ENCODE measurements at places on chromosomes 12 and 14.

- H3K4me3 ChIP-seq: no peak overlapping the region
- H3K4me1 ChIP-seq: peaks cover 22% of the 10 kb centered on the region
- H3K27ac ChIP-seq: no peak overlapping the region
- no peak for DNase-seq
- H3K36me3 ChIP-seq: peaks cover 16% of the 10 kb centered on the region
Observed at GRCh38 chr12:104662203-104662602, 205.5 kb downstream of the CHST11 start.

DNA sequence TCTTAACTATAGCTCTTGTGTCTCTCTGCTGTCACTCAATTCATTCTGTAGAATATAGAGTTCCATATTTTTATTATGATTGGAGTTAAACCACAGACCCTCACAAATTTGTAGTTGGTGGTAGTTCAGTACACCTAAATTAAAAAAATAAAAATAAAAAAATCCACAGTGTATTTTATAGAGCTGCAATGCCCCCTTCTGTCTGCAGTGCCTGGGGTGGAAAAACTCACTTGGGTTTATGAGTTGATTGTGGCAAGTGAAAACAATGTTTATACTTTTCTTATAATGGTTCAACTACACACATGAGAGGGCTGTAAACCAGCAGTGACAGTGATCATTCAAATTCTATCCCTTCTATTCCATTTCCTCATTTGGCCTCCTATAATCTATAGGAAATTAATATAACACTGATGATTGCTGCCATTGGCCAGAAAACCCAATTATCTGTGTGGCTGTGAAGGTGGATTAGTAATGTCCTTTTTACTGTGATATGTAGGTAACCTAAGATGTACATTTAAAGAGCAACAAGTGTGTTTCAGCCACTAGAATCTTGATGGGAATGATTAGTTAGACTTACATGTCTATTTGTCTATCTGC is 166.9 kb upstream of the LRIG3 start:
- H3K36me3 ChIP-seq: no peaks in the 10 kb centered on the region
- no peaks in the 10 kb centered on the region for H3K27me3 ChIP-seq
- H3K27ac ChIP-seq: no peak overlapping the region
- no peak for DNase-seq
- no peaks in the 10 kb centered on the region for H3K4me1 ChIP-seq
- H3K4me3 ChIP-seq: no peak overlapping the region

DNA sequence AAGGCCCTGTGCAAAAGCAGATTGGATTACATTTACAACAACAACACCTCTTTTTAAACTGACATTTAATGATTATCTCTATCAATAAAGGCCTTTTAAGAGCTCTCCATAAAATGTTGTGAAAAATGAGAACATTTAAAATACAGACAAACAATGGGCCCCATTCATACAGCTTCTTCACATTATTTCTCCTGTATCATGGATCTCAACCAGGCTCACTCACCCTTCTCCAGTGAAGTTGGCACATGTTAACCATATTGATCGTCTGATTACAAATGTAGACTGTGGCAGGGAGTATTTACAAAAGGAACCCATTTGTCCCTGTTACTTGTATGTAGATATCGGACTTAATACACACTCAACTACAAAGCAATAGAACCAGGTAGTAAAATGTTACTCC is 220.2 kb upstream of the BTG1 start:
- peaks cover 29% of the 10 kb centered on the region for H3K4me1 ChIP-seq
- peaks cover 18% of the 10 kb centered on the region for H3K36me3 ChIP-seq
- H3K27me3 ChIP-seq: no peaks in the 10 kb centered on the region

- H3K36me3 ChIP-seq: no peaks in the 10 kb centered on the region
- H3K27me3 ChIP-seq: peaks cover 3% of the 10 kb centered on the region
- H3K4me1 ChIP-seq: no peaks in the 10 kb centered on the region
- no peak overlapping the region for H3K4me3 ChIP-seq
Observed at GRCh38 chr12:58026897-58027891, 85.8 kb downstream of the ATP23 start.

GRCh38 chr12:113240395-113240794 is 19.1 kb downstream of the TPCN1 start:
- H3K4me3 ChIP-seq: no peak overlapping the region
- H3K4me1 ChIP-seq: no peaks in the 10 kb centered on the region
- no peak for DNase-seq
- no peaks in the 10 kb centered on the region for H3K27me3 ChIP-seq
- peaks cover 3% of the 10 kb centered on the region for H3K36me3 ChIP-seq

GRCh38 chr14:104783484-104784217 is 11.9 kb downstream of the AKT1 start:
- no peak overlapping the region for H3K4me3 ChIP-seq
- no peak overlapping the region for H3K27ac ChIP-seq
- no peaks in the 10 kb centered on the region for H3K27me3 ChIP-seq
- H3K4me1 ChIP-seq: no peaks in the 10 kb centered on the region
- no peak for DNase-seq

DNA sequence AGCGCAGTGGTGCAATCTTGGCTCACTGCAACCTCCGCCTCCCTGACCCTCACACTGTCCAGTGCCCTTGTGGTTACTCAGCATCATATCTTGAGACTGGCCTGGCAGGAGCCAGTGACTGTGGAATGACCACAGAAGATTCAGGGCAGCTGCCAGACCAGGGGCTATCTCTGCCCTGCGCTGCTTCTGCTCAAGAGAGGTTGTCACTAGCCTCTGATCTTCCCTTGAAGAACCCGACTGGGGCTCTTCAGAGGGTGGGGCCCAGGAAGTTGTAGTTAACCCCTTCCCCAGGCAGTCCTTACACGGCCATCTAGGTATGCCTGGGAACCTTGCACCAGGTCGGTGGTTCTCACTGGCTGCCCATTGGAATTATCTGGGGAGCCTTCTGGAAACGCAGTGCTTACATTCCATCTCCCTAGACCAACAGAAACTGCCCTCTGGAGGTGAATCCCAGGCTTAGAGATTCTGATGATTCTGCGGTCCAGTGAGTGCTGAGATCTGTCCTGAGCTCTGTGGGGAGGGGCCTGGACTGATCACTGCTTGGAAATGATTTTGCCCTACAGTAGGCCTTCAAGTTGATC is 41.4 kb downstream of the PLEKHG3 start:
- peaks cover 2% of the 10 kb centered on the region for H3K4me1 ChIP-seq
- H3K27me3 ChIP-seq: no peaks in the 10 kb centered on the region
- H3K27ac ChIP-seq: no peak overlapping the region

DNA sequence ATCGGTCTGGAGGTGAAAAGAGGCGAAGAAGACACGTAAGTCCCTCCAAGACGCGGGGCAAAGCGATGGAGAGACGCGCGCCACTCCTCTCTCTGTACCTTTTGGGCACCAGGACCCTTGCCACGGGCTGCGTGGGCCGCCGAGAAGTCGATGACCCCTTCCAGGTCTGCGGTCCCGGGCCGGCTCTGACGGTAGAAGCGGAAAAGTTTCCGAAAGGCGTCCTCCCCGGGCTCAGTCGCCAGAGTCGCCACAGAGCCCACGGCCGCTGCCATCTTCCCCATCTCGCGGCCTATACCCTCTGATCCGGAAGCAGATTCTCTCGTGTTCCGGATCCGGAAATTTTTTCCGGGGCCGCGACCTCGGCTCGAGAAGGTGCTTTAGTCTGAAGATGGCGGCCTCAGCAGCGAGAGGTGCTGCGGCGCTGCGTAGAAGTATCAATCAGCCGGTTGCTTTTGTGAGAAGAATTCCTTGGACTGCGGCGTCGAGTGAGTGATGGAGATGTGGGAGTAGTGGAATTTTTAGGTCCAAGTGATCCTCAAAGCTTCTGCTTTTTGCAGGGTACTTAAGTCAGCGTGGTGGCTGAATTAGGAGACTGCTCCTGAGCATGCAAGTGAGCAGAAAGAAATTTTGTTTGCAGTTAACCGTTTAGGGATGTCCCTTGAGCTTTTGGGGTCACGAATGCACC is at the start of the genes ALKBH1 and SLIRP:
Gene ALKBH1, minus strand, starts transcription at position 300 of the 685 bp plus-strand sequence. Its CDS starts 19 bp downstream, at position 281.
Gene SLIRP, plus strand, starts transcription at position 380 of the 685 bp plus-strand sequence. Its CDS starts 9 bp downstream, at position 389.
- peak within 1 kb of the TSS; percentile 99 for H3K27ac ChIP-seq
- H3K27me3 ChIP-seq: no peaks in the 10 kb centered on the region
- peak within 1 kb of the TSS; percentile 98 for H3K4me3 ChIP-seq

- H3K4me1 ChIP-seq: no peaks in the 10 kb centered on the region
- H3K27me3 ChIP-seq: peaks cover 16% of the 10 kb centered on the region
- no peaks in the 10 kb centered on the region for H3K36me3 ChIP-seq
Observed at GRCh38 chr12:32377344-32378055, 21.9 kb upstream of the FGD4 start.

- H3K4me3 ChIP-seq: no peak overlapping the region
- DNase-seq: no peak
- no peaks in the 10 kb centered on the region for H3K36me3 ChIP-seq
- H3K27me3 ChIP-seq: no peaks in the 10 kb centered on the region
Observed at GRCh38 chr12:69150083-69150795, 89.1 kb upstream of the CPSF6 start.

GRCh38 chr12:109393437-109394345 is 46.0 kb downstream of the MYO1H start:
- no peak overlapping the region for H3K27ac ChIP-seq
- no peaks in the 10 kb centered on the region for H3K36me3 ChIP-seq
- no peaks in the 10 kb centered on the region for H3K4me1 ChIP-seq
- DNase-seq: peak; percentile 58
- H3K27me3 ChIP-seq: peaks cover 33% of the 10 kb centered on the region
- H3K4me3 ChIP-seq: no peak overlapping the region

GRCh38 chr14:21100931-21101330 is at the start of gene TMEM253:
Gene TMEM253 (plus strand): TSS chr14:21101066. CDS start chr14:21101344, 278 bp downstream.
- H3K4me3 ChIP-seq: peak within 1 kb of the TSS; percentile 73
- peaks cover 44% of the 10 kb centered on the region for H3K4me1 ChIP-seq
- peaks cover 4% of the 10 kb centered on the region for H3K36me3 ChIP-seq

DNA sequence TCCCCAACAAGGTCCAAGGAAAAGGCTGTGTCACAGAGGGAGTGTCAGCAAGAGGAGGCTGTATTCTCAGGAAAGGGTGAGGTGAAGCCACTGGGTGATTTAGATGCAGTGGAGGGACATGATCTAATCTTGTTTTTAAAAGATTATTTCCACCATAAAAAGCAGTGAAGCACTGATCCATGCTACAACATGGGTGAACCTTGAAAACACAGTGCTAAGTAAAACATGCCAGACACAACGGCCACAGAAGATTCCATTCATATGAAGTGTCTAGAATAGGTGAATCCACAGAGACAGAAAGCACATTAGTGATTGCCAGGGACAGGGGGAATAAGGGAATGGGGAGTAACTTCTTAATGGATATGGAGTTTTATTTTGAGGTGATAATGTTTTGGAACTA is 12.8 kb downstream of the RITA1 start:
- no peak overlapping the region for H3K27ac ChIP-seq
- H3K27me3 ChIP-seq: no peaks in the 10 kb centered on the region
- peaks cover 2% of the 10 kb centered on the region for H3K36me3 ChIP-seq
- no peak for DNase-seq

- no peak for DNase-seq
- peaks cover 12% of the 10 kb centered on the region for H3K27me3 ChIP-seq
- H3K27ac ChIP-seq: no peak overlapping the region
- H3K4me1 ChIP-seq: peaks cover 2% of the 10 kb centered on the region
- H3K36me3 ChIP-seq: no peaks in the 10 kb centered on the region
- no peak overlapping the region for H3K4me3 ChIP-seq
Observed at GRCh38 chr12:120936197-120936596, 32.0 kb upstream of the SPPL3 start.

- peaks cover 2% of the 10 kb centered on the region for H3K36me3 ChIP-seq
- H3K4me1 ChIP-seq: peaks cover 11% of the 10 kb centered on the region
- DNase-seq: no peak
- H3K27ac ChIP-seq: no peak overlapping the region
- H3K4me3 ChIP-seq: no peak overlapping the region
- peaks cover 3% of the 10 kb centered on the region for H3K27me3 ChIP-seq
Observed at GRCh38 chr12:127150028-127150427, 1116.9 kb upstream of the TMEM132C start.

GRCh38 chr14:24465368-24465767 is 22.8 kb upstream of the SDR39U1 start:
- H3K4me3 ChIP-seq: no peak overlapping the region
- peaks cover 4% of the 10 kb centered on the region for H3K36me3 ChIP-seq
- no peak for DNase-seq
- peaks cover 11% of the 10 kb centered on the region for H3K4me1 ChIP-seq

DNA sequence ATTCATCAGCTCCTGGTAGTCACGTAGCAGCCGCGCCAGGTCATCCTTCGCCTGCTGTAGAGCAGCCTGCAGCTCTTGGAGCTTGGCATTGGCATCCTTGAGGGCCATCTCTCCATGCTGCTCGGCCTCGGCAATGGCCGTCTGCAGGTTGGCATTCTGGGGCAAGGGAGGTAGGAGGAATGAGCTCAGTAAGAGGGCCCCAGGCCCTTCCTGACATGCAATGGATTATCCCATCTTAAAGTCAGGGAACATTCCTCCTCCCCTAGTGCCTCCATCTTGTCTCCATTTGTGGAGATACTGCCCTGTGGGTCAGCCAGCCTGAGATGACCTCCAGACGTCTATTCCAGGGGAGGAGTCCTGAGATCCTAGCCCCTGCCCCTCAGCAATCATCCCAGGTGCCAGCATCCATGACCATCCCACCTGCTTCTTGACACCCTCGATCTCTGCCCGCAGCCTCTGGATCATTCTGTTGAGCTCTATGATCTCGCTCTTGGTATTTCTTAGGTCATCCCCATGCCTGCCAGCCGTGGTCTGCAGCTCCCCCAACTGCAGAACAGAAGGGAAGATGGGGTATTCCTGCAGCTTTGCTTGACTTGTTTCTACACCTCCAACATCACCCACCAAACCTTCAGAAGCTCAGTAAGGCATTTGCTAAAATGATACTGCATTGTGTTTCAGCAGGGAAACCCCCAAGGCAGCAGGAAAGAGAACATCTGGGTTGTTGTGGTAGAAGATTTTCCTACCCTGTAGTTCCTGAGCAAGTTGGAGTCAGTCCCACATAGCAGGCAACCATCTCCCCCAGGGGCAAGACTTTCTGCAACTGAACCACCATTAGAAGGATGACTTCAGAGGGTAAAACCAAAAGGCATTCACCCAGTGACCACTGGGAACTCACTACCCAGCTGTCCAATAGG is 4.4 kb downstream of the KRT3 start:
- no peak for DNase-seq
- H3K4me1 ChIP-seq: peaks cover 7% of the 10 kb centered on the region
- peaks cover 37% of the 10 kb centered on the region for H3K27me3 ChIP-seq
- H3K4me3 ChIP-seq: no peak overlapping the region
- no peak overlapping the region for H3K27ac ChIP-seq
- H3K36me3 ChIP-seq: no peaks in the 10 kb centered on the region

DNA sequence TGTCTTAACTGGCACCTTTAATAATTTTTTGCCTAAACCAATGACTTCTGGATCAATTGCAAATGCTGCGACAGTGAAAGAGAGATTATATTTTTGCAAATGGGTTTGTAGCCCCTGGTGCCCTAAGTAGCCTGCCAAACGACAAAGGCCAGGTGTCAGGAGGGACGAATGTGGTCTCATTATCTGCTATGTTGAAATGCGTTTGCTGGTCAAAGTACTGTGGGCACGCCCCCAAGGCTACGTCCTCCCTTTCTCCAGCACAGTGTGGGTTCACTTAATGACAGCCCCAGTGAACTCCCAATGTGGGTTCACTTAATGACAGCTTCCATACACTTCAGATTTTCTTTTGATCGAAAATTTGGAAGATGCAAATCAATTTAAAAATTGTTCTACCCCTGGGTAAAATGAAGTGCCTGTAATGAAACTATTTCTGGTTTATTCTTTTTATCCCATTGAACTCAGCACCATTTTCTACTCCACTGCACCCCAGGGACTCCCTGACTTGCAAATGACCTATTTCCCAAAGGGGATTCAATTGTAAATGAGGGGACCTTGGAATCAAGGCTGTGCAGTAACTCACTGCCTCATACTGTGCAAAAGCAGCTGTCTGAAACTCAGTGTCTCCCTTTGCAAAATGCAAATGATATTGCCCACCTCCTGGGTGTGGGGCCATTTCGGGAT is 1.4 kb downstream of the SERPINA11 start:
- H3K27me3 ChIP-seq: peaks cover 28% of the 10 kb centered on the region
- no peaks in the 10 kb centered on the region for H3K4me1 ChIP-seq
- H3K36me3 ChIP-seq: peaks cover 1% of the 10 kb centered on the region
- H3K4me3 ChIP-seq: no peak overlapping the region
- DNase-seq: no peak
